NCI-H2081 (cell line): ENCODE measurements at places on chromosomes 6 and 20.

- DNase-seq: no peak
Observed at GRCh38 chr6:168222115-168223043, 97.2 kb downstream of the DACT2 start.

- DNase-seq: no peak
Observed at GRCh38 chr6:150336708-150337107, 32.1 kb upstream of the IYD start.

- DNase-seq: no peak
Observed at GRCh38 chr6:19772891-19773290, 64.3 kb upstream of the ID4 start.

- no peak for DNase-seq
Observed at GRCh38 chr20:16260911-16261310, 312.3 kb downstream of the KIF16B start.

DNA sequence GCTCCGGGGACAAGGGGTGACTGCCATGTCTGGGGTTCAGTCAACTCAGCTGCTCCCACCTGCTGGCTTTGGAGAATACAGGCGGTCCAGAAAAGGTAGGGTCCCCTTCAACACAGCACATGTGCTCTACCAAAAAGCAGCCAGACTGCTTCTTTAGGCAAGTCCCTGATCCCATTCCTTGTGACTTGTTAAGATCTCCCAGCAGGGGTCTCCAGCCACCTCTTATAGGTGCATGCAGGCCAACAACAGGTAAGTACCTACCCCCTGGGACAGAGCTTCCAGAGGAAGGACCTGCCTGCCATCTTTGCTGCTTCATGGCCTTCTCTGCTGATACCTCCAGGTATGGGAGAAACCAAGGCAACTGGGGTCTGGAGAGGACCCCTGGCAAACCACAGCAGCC lies 106.5 kb downstream of the HACE1 start:
- DNase-seq: no peak

DNA sequence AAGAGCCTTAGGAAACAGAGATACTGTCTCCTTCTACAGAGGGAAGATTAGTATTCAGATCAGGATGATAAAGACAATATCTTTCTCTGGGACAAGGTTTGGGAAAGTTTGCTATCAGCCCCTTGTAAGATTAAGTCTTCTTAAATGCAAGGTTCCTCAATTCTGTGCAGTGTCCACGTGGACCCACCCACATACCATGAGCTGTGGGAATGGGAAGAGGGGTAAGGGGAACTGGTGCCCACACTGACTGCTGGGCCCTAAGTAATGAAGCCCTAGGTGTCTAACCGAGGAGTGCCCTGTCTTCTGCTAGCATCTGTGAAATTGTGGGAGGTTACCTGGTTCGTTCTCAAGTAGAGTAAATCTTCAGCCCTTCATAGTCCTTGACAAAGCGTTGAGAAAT lies 5.8 kb upstream of the SSTR4 start:
- DNase-seq: no peak

- no peak for DNase-seq
Observed at GRCh38 chr6:27862396-27863066, 49.7 kb downstream of the OR2B2 start.

- no peak for DNase-seq
Observed at GRCh38 chr6:165770397-165771082, 107.5 kb upstream of the PDE10A start.

DNA sequence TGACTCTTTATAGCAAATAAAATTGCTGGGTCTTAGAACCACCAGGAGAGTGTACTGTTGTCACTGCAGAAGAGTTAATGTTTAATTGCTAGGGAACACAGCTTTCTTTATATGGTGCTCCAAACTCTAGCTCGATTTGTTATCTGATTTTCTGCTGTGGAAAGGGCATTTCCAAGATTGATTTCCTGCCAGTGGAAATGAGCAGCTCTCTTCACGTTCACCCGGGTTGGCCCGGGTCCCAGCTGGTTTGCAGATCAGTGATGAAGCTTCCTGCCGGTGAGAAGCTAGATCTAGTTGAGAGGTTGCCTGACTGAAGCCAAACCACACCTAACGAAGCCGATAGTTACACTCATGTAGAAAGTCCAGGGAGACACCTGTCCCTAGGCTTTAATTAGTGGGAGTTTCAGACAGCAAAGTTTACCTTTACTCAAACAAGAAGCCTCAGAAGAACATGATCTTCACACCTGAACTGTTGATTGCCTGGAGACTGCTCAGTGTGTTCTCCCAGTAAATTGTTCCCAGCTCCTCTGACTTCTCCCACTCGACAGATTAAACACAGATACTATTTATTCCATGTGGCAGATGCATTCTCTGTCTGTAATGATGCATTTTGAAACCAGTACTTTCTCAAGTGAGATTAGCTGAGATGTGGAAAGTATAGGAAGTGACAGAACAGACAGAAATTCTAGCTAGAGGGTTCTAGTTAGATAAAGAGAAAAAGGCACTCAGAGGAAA lies 27.8 kb downstream of the PAQR8 start:
- DNase-seq: peak; percentile 40

GRCh38 chr20:22984606-22985005 lies 50.5 kb upstream of the SSTR4 start:
- no peak for DNase-seq

DNA sequence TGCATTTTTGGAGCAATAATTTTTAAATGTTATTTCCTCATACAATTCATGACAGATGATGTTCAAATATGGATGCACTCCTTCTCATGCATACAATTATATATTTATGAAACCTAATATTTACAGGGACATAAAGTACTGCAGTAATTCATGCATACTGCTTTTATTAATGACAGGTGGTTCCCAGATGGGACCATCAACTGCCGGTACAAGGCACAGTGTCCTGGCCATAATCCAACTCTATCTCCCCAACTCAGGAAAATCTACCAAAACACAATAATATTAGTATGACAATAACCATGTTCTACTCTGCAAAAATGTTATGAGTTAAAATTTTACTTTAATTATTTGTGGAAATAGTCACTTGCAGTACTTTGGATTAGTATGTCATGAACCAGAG lies 77.8 kb downstream of the VIP start:
- DNase-seq: no peak

- DNase-seq: no peak
Observed at GRCh38 chr20:23666698-23667097, 22.1 kb downstream of the CST4 start.

- no peak for DNase-seq
Observed at GRCh38 chr6:5786969-5787720, 219.6 kb downstream of the NRN1 start.

DNA sequence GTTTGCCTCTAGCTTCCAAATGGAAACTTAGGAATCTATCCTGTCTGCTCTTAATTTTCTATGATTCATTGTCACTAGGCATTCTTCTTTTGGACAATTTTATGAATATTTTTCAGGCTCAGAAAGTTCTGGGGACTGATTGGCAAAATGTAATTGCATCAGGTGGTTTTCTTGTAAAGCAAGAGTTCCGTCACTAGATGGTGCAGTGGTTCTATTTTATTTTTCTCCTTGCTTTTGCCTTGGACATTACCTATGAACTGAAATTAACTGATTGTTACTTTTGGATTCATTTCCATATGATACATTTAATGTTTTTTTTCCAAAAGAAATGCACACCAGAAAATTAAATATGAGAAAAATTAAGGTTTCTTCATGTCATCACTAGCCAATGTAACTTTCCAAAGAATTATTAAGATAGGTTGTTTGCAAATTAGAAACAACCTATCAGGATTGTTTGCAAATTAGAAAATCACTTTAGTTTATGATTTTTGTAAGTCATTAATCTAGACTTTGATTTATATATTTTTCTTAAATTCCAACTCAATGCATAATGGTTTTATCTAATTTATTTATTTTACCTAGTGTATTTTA lies 48.0 kb downstream of the TMEM170B start:
- peak; percentile 31 for DNase-seq

DNA sequence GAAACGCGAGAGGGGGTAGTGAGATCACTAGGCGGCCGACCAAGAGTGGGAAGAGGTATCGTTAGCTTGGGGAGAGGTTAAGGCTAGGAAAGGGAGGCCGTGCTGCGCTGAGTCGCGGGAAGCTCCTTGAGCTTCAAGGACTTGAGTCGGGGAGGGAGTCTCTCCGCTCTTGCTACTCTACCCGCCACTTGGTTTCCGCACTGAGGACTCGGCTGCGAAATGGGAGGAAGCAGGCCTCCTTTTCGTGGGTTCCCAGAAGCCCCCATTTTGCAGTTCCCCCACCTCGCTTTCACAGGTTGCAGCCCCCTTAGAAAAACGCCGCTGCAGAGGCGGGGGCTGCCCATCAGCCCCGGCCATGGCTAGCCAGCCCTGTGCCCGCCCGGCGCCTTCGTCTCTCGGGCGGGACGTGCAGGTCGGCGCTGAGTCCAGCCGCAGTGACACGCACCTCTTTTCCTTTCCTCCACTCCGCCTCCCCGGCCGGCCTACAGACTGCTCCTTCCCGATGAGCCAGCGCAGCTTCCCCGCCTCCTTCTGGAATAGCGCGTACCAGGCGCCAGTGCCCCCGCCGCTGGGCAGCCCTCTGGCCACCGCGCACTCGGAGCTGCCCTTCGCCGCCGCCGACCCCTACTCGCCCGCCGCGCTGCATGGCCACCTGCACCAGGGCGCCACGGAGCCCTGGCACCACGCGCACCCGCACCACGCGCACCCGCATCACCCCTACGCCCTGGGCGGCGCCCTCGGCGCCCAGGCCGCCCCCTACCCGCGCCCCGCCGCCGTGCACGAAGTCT lies 4.9 kb downstream of the VGLL2 start:
- DNase-seq: peak; percentile 3

GRCh38 chr6:108365478-108365877 lies 70.6 kb downstream of the AFG1L start:
- no peak for DNase-seq

DNA sequence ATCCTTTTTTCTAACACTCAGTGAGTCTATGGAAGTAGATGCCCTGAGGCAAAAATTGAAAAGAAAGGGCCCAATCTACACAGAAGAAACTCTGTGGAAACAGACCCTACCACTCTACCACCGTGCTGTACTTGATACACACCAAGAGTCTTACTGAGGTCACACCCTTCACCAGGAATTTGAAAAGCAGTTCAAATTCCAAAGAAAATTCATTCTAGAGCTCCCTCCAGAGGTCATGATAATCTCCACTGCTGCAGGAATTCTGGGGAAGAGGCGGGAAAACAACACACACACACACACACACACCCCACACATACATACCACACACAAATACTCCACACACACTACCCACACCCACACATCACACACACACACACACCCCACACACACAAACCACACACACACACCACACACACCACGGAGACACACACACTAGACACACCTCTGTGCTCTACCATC lies 336.8 kb downstream of the HDGFL1 start:
- no peak for DNase-seq

- no peak for DNase-seq
Observed at GRCh38 chr20:37228082-37228481, 33.5 kb downstream of the GHRH start.

DNA sequence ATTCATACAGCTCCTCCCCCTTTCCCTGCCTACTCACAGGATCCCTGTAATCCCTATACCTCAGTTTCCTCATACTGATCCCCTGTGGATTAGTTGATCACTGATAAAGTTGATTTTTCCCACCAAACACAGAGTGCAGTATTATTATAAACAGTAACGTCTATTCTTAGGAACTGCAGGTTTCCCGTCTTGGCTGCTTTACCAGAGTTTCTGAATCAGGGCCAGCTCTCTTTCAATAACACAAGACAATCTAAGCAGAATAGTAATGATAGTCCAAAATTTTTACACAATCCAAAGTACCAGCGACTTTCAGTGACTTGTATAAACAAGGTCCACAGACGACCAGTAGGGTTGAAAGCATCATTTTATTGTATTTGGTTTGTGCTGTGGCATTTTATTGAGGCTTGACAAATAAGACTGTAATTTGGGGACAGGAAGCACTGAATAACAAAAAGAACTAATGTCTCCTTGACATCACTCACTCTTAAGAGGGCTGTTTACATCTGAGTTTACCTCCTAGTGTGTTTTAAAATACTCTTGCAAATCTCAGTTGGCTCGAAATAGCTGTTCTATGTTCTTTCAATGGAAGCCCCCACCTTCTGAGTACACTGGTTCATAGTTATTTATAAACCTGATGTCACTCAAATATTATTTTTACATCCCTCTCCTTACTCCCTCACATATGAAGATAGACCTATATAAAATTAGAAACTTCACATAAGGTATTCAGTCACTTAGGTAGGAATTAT lies 6.1 kb upstream of the JARID2 start:
- DNase-seq: peak; percentile 11

- no peak for DNase-seq
Observed at GRCh38 chr6:135555550-135555949, 58.0 kb upstream of the AHI1 start.

DNA sequence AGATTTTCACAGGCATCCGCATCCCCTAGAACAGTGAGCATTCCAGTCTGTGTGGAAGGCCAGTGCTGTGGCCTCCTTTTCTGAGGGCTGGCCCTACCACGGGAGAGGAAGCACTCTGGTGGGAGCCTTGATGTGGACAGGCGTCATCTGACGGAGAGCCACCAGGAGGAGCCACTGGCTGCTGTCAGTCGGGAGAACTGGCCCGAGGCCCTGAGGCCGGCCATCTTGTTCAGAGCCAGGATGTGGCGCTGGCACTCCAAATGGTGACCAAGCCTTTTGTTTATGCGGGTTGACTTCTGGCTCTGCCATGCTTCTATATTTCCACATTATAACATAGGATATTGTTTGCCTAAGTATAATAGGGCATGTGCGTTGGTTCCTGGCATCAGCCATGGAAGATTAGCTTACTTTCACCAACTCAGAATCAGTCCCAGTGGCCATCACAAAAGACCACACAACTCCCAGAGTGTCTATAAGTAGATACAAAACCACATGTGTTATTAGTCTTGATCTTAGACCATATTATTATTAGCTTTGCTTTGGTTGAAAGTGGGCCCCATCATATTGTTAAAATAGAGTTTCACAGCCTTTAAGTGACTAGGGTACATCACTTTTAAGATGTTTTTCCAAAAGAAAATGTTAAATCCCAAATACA lies 273.9 kb upstream of the TAB2 start:
- DNase-seq: no peak
